ENCODE measurements at places on chromosomes 11 and 22.

DNA sequence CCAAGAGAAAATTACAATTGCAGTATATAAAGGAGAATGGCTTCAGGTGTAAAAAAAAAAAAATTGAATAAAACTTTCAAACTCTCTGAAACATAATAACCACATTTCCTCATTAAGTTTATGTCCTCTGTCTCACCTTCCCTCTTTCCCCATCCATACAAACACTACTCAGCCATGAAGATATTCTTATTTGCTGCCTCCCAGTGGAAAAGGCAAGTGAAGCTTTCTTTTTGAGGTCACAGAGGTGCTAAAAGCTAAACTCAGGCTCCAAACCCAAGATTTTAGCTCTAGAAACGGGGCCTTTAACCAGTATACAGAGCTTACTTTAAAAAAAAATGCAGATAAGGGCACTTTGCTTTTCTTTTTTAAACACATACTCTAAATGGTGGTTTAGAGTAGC is 1568.5 kb downstream of the FAM181B start:
- DNase-seq = no peak

DNA sequence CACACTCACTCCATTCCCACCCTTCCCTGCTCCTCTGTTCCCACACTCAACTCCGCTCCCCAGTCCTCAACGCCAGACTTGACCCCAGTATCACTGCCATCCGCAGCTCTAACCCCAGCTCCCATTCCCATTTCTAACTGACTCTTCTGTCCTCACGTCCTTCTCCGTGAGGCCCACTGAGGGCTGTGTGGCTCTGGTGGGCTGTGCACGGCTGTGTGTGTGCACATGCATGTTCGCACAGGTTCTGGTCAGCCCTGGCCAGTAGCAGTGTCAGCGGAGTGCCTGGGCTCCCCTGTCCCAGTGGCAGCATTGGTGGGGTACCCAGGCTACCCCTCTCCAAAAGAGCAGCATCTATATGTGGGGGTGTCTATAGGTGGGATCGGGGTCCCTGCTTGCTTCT is 5.0 kb downstream of the CAPN1 start:
- DNase-seq = no peak

DNA sequence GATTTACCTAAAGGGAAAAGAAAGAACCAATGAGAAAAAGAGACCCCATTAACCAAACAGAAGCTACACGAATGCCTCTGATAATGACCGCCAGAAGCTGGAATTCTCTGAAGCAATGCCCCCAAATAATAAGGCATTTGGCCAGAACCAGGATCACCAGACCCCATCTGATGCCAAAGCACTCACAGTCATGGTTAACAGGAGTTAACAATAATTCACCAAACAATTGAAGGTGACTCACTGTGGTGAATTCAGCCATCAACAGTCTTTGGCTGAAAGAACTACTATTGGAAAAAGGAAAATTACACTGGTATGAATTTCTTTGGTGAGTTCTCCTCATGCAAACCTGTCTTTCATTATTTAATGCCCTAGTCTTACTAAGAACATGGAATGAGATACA is 21.9 kb upstream of the NFRKB start:
- DNase-seq = no peak

DNA sequence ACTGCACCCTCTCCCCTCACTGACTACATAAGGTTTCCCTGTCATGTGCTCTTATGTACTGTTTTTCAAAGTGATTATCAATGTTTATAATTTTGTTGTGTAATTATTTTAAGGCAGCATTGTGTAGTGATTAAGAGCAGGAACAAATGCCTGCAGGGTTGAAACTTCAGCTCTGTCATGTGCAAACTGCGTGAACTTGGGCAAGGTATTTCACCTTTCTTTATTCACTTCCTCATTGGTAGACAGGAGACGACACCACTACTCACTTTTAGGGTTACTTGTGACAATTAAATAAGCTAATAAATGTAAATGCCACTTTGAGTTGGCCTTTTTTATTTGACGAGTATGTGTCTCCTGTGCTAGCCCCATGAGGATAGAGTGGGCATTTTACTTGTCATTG is 86.5 kb upstream of the E2F8 start:
- no peak for DNase-seq

DNA sequence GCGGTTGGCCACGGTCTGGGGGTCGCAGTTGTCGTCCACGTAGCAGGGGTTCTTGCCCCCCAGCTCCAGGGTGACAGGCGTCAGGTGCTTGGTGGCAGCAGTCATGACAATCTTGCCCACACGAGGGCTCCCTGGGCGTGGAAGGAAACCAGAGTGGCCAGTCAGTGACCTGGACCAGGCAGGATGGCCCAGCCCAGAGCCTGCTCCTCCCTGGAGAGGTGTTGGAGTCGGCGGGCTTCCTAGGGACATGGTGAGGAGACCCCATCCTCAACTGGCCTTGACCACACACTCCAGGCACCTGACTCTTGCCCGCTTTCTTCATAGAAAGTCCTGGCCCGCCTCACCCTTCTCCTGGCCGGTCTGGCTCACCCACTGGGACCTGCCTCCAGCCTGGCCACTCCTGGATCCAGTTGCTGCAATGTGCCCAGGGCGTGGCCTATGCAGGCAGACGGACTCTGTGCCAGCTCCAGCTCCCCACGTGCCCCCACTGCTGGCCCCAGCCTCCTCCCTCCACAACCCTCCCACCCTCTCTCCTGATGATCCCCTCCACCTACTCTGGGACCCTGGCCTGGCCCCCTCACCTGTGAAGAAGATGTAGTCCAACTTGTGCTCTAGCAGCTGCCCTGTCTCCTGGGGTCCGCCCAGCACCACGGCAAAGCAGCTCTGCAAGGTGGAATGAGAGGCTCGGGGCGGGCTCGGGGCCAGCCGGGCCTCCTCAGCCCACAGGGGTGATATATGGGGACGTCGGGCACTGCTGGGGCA is 8.7 kb downstream of the ALDH3B2 start:
- peak; percentile 8 for DNase-seq

GRCh38 chr11:87301785-87302540 is 264.2 kb downstream of the TMEM135 start:
- DNase-seq = no peak

GRCh38 chr11:35990170-35990569 is 46.3 kb downstream of the LDLRAD3 start:
- DNase-seq = no peak

DNA sequence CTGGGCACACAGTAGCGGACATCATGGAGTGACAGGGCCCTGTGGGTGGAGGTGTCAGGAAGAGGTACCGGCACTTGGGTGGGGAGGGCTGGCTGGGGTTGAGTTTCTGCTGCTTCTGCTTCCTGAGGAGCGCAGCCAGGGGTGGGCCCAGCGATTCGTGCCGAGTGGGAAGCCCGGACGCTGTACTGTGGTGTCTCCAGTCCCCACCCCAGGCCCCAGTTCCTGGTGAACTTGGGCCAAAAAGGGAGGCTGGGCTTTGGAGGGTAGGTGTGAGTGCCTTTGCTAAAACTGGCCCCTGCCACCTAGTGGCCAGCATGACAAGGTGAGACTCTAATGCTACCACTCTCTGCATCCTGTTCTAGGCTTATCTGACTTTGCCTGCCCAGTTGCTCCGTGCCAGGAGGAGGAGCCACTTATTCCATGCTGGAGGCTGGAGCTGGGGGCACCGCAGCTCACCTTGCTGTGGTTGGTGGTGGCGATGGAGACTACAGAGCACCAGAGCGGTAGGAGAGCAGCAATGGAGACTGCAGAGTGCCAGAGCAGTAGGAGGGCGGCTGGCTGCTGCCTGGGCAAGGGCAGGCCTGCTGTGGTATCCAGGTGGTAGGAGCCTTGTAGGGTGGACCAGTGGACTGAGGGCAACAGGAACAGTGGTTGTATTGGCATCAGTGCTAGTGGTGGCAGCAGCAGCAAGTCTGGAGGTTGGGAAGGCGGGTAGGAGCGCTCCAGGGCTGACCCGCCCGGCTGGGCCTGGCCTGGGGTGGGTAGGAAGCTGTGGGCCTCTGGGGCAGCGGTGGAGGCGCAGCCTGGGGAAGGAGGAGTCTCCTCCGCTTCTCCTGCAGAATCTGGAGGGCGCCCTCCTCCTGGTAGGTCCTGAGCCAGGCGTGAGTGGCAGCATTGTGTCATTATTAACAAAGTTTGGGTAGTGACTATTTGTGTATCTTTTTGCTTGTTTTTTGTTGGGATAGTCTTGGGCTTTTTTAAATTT is 2.2 kb upstream of the RFPL2 start:
- no peak for DNase-seq

- no peak for DNase-seq
Observed at GRCh38 chr22:47166446-47167016, 404.1 kb downstream of the TBC1D22A start.

DNA sequence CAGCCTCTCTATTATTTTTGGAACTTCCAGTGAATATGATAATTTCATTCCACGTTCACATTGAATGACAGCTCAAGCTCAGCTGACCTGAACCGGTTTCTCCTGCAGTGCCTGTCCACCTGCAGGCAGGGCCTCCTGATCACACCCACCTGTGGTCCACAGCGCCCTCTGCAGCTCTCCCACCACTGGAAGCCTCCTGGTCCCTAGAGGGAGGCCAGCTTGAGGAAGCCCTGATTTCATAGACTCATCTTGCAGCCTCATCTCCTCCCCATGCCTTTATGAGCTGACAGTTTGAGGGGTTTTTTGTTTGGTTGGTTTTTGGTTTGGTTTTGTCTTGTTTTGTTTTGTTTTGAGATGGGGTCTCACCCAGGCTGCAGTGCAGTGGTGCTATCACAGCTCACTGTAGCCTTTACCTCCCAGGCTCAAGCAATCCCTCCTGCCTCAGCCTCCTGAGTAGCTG is 29.9 kb upstream of the MALAT1 start:
- DNase-seq = no peak

DNA sequence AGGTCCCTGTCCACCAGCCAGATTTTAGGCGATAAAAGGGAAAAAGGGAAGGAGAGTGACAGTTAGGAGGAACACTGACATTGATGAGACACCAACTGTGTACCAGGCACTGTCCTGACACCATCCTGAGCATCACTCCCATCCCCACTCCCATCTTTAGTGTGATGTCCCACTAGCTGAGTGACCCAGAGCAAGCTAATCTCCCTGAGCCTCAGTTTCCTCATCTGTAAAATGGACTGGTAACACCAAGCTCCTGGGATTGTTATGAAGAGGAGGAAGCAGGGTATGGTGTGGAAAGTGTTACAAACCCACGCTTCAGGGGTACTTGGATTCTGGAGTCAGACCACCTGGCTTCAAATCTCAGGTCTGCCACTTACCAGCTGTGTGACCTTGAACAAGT is 8.5 kb upstream of the P2RY6 start:
- no peak for DNase-seq

- no peak for DNase-seq
Observed at GRCh38 chr11:1488575-1489180, 2.1 kb upstream of the MOB2 start.

GRCh38 chr22:44669561-44669976 is 32.4 kb upstream of the PRR5 start:
- DNase-seq = peak; percentile 75

GRCh38 chr11:130448416-130449309 is at the start of gene ADAMTS15:
ADAMTS15 (plus strand) TSS chr11:130448645; CDS start chr11:130448974, 329 bp downstream.
- peak; percentile 88 for DNase-seq

DNA sequence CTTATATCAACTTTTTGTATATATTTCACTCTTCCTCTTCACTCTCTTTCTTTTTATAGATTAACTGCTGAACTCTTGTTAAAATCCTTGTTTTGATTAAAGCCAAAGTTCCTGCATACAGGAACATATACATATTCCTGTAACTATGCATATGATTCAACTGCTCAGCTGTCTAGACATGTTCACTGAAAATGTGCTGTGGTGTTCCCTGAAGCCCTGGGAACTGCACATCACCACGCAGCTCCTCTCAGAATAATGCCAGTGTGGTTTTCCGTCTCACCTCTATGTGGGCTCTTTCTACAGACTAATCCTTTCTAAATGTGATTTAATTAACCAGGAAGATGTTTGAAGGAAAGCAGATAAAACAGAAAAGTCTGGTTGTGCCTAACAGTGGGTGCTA is 25.6 kb upstream of the MMP12 start:
- no peak for DNase-seq

- no peak for DNase-seq
Observed at GRCh38 chr11:71356904-71357303, 91.3 kb downstream of the DHCR7 start.

- DNase-seq = peak; percentile 70
Observed at GRCh38 chr11:78715639-78716311, 141.1 kb upstream of the NARS2 start.

GRCh38 chr11:72743321-72744221 is 8.6 kb downstream of the ARAP1 start:
- no peak for DNase-seq

DNA sequence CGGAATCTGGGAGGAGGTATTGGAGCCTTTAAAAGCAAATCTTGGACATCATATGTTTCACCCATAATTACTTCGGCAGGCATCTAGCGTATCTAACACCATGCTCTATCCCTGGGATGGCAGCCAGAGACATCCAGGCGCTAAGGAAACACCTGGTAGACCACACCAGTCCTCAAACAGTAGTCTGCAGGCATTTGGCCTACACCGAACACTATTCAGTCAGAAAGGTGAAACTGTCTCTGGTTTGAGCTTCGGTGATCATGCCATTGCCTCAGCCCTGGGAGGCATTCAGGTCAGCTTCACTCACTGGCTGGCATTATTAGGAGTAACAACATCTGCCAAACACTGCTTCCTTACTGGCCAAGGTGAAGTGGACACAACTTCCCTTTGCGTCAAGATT is 11.7 kb downstream of the SIRT3 start:
- DNase-seq = no peak

DNA sequence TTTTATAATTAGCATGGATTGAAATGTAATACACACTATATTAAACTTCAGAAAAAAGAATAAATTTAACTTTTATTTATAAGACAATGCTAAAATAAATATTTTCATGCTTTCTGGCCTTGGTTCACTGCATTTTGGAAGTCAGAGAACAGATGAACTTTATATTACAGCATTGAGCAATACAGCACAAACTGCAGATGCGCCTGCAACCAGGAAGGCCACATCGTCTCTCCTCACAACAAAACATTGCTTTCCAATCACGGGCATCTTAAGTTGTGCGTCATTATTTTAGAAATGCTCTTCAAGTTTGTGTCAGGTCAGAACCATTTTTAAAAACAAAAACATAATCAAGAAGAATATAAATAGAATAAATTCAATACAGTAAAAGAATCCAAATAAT is 89.3 kb upstream of the CEP126 start:
- no peak for DNase-seq

GRCh38 chr22:40041366-40042137 is 46.8 kb downstream of the FAM83F start:
- DNase-seq = no peak

DNA sequence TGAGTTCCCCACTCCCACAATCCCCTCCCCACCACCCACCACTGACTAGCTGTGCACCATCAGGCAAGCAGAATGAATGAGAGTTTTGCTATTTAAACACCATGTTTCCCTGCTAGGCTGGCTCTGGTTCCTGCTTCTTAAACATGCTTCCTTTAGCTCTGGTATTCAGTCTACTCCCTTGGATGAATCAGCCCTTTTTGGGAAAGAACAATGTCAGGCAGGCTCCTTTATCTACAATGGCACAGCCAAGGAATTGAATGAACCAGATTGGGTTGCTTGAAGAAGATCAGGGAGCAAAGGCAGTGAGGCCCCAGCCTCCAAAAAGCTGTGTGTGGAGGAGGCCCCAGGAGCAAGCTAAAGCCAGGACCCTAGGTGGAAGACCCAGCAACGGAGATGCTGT is 92.9 kb upstream of the ISX start:
- no peak for DNase-seq
